Osteocyte (in vitro differentiated cells): ENCODE measurements at places on chromosomes 1 and 21. TPM values are rescaled to one million over a fixed set of nuclear protein-coding genes. Genes with fewer than 3 reads are reported as not detected.

The S100A12 gene
- total RNA-seq = not detected in 2 replicates

- no peak for DNase-seq
These were observed 43.0 kb downstream of the UBE2U start for GRCh38 chr1:64246294-64246917.

DNA sequence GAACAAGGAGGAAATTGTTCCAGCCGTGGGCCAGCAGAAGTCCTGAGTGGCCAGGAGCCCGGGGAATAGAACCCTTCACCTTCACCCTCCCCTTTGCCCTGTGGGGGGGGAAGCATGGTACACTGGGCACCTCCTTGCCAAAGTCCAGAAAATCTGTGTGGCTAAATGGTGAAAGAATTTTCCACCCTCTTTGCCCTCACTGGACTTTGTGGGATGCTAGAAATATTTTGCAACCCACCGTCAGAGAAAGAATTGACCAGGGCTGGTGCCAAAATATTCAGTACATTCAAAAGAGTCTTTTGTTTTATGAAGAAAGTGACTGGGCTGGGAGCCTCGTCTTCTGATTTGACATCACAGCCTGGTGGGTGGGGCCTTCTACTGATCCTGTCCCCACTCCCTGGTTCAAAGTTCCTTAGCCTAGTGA is 14.6 kb downstream of the NFASC start:
- DNase-seq = no peak

DNA sequence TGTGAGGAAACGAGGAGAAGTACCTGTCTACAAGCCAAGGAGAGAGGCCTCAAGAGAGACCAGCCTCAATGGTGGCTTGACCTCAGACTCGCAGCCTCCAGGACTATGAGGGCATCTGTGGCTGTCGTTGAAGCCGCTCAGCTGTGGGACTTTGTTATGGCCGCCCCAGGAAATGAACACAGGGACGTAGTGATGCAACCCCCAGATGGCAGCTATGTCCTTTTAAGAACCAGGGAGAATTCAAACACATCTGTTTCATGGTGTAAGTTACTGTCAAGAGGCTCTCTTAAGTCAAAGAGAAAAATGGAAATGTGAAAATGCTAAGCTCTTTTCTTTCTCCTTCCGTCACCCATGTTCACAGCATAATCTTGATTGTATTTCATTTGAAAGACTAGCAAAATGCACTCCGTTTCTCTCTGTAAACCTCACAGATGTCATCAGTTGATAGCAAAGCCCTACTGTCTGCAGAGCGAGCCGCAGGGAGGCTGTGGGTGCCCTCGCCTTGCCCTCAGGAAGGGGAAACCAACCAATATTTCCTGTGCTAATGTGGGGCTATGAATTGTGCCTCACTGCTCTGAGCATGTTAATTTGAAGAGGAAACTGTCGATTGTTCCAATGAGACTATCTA is 21.3 kb downstream of the UBASH3A start:
- no peak for DNase-seq

DNA sequence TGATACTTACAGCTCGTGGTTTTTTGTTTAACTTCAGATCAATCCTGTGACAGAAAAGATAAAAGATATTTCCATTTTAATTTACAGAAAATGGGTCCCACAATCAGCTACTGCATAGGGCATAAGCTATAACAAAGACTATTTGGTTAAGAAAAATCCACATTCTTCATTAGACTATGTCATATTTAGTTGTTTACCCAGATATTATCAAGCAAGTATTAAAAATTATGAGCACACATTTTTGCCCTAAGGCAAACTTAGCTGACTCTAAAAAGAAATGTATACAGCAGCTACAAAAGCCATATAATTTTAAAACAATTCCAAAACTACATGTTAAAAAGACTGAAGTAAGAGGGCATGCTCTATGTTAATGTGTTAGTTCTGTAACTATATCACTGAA is 18.7 kb downstream of the MEAF6 start:
- no peak for DNase-seq
